Left kidney (tissue), 8 donors: ENCODE measurements at places on chromosomes 16 and 17.
A peak's percentile ranks its signal among the peaks of the same experiment; 100 is the strongest.

DNA sequence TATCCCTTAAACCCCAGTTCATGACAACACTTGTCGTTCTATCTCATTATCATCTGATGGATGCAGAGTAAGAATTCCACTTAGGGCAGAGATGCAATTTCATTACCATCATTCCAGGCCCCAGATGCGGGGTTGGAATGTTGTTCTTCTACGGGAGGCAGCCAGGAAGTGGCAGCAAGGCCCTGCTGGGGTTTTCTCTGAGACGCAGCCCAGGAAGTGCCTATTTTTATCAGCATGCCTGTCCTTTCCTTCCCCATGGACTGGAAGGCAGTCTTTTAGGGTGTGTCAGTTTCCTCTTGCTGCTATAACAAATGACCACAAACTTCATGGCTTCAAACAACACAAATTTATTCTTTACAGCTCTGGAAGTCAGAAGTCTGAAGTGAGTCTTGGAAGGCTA, 246.6 kb upstream of the DYNLRB2 start:
- DNase-seq: no peak

DNA sequence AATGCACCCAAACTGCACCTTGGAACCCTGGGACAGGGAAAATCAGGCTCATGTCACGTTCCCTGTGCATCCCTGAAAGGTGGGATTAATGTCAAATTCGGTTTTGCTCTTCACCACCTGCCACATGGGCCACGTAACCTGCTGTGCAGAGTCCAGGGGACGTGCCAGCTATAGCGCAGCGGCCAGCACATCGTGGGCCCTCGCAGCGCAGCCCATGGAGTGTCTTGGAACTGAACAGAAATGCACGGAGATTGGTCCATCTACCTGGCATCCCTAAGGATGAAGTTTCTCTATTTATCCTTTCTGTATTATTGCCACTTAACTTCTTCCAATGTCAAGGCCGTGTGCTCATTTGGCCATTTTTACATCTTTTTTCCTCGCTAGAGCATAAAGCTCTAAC, 68.1 kb upstream of the TRAP1 start:
- no peak for DNase-seq

- no peak for DNase-seq
Measured at GRCh38 chr16:70661918-70662641, 15.7 kb downstream of the IL34 start.

DNA sequence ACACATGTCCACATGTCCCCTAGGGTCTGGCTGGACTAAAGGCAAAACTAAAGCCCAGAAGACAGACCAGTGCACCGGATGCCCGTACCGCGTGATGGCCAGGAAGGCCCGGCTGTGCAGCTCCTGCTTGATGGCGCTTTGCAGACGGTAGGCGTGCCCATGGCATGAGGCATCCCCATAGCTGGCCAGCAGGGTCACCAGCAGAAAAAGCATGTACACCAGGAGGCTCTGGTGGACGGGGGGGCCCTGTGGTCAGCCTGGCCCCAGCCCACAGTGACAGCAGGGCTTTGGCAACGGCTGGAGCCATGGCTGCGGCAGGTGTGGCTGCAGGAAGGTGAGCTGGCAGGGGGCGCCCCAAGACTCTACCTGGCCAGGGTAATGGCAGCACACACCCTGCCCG, 42.8 kb downstream of the PKD1 start:
- DNase-seq: no peak

- DNase-seq: no peak
Measured at GRCh38 chr16:75333721-75334163, 82.3 kb upstream of the BCAR1 start.

GRCh38 chr16:27879601-27880247, 183.8 kb downstream of the GSG1L start:
- DNase-seq: no peak

GRCh38 chr17:4940555-4941318, 669 bp downstream of the RNF167 start:
- no peak for DNase-seq

- DNase-seq: no peak
Measured at GRCh38 chr17:6677158-6677831, 25.7 kb downstream of the C17orf100 start.

DNA sequence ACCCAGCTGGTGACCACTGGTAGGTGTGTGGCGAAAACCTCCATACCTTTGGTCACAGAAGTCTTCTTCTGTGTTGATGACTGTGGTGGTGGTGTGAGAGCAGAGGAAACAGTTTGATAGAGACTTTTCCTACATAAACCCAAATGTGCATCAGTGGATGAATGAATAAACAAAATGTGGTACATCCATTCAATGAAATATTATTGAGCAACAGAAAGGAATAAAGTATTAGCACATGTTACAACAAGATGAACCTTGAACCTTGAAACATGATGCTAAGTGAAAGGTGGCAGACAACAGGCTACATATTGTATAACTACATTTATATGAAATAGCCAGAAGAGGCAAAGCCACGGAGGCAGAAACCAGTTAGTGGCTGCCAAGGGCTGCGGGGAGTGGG, 15.2 kb downstream of the CDK5R1 start:
- no peak for DNase-seq

- no peak for DNase-seq
Measured at GRCh38 chr17:888998-889441, 90.6 kb downstream of the NXN start.

DNA sequence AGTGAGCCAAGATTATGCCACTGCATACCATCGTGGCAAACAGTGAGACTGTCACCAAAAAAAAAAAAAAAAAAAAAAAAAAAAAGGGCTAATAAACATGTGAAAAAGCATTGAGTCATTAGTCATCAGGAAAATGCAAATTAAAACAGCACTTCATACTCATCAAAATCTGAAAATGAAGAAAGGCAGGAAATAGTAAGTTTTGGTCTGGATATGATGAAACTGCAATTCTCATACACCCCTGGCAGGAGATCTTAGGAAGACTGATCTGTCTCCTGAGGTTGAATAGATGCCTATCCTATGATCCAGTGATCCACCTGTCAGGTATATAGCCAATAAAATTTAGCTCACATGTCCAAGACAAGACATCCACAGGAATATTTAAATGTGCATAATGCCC, 212.7 kb downstream of the CPPED1 start:
- no peak for DNase-seq

DNA sequence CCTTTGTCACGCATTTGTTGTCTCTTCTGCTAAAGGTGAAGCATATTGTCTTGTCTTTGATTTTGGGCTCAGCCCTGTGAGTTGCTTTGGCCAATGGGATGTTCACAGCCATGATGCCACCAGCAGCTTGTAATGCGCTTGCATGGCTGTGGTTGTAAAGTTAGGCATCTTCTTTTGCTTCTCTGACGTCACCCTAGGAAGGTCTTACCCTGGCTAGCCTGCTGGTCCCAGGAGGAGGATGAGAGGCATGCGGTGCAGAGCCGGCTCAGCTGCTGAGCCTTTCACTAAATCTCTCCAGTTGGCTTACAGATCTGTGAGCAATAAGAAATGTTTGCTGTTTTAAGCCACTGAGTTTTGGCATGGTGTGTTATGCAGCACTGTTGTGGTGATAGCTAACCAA, 40.8 kb downstream of the IRX6 start:
- DNase-seq: no peak

GRCh38 chr16:28986046-28986445, 1.2 kb downstream of the LAT start:
- no peak for DNase-seq

GRCh38 chr17:4559966-4560365, 411 bp downstream of the GGT6 start:
- DNase-seq: no peak

- no peak for DNase-seq
Measured at GRCh38 chr16:1323296-1324239, 9.9 kb upstream of the BAIAP3 start.

- DNase-seq: no peak
Measured at GRCh38 chr16:2180962-2181923, 15.2 kb downstream of the CASKIN1 start.

- DNase-seq: no peak
Measured at GRCh38 chr16:3065069-3065741, at the start of gene IL32. TSS of gene IL32 (plus strand) at chr16:3065640. CDS start at chr16:3065812, 172 bp downstream.

- no peak for DNase-seq
Measured at GRCh38 chr17:50499721-50500120, 8.5 kb upstream of the MYCBPAP start.

DNA sequence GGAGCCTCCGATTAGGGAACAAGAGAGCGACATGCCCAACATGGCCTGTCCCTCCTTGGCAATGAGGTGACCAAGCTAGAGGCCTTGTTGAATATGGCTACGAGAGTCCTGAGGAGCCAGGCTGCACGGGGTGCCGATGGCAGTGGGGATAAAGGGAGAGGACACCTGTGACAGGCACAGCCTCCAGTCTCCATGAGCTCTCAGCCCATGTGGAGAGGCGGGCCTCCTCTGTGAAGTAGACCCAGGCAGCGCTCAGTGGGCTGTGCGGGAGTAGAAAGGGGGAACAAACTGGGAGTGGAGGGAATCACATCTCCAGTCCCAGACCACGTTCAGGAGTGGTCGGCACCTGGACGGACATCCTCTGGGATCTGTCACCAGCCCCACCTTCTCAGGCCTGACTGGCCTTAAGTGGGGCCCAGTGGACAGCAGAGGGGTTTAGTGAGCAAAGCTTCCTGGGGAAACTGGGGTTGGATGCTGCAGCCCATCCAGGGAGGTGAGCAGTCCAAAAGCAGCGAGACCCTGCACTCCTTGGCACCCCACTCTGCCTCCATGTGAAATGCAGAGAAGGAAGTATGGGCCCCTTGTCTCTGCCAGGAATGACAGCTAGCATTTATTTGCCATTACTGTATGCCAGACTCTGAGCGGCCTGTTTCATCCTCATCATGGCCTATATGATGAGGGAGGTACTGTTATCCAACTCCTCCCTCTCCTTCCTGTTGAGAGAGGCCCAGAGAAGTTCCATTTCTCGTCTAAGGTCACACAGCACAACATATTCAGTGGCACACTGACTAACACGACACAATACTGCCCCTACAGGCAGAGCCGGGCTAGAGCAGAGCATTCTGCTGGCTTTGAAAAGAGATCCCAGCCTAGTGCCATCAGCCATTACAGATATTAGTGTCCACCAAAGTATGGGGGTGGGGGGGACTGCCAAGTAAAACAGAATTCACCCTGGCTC, 4.5 kb upstream of the TMEM92 start:
- no peak for DNase-seq

- no peak for DNase-seq
Measured at GRCh38 chr17:64599187-64599676, 62.9 kb downstream of the SMURF2 start.

DNA sequence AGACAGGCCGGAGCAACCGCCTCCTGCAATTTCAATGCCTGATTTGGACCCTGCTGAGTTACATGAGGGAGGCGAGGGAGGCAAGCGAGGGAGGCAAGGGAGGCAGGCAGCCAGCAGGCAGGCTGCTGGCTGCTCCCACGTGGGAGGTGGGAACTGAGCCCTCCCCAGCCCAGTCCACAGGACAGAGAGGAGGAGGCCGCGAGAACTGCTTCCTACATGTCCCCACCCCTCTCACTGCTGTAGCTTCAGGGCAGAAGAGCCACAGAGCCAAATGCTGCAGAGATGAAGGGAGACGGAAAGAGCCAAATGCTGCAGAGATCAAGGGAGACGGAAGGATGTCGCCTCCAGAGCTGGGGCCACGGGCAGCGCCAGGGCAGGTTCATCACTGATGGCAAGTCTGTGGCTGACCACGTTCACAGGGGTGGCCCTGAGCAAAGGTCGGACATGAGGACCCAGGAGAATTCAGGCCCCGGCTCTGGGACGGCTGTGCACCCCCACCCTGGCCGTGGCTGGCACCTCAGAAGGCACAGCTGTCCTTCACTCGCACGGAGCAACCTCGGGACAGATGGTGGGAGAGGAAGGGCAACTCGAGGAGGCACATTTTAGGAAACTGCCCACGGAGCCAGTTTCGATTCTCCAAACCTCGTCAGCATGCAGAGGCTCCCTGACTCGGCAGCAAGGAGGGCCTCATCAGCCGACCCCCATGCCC, 21.5 kb downstream of the RPH3AL start:
- no peak for DNase-seq

GRCh38 chr17:59746849-59747445, 39.5 kb downstream of the VMP1 start:
- peak; percentile 25 for DNase-seq
